ENCODE measurements at places on chromosomes 3 and 15.

GRCh38 chr15:80162059-80162554, 9.3 kb downstream of the FAH start:
- DNase-seq: no peak

- no peak for DNase-seq
Observed at GRCh38 chr3:26621906-26622620, 509 bp upstream of the LRRC3B start.

DNA sequence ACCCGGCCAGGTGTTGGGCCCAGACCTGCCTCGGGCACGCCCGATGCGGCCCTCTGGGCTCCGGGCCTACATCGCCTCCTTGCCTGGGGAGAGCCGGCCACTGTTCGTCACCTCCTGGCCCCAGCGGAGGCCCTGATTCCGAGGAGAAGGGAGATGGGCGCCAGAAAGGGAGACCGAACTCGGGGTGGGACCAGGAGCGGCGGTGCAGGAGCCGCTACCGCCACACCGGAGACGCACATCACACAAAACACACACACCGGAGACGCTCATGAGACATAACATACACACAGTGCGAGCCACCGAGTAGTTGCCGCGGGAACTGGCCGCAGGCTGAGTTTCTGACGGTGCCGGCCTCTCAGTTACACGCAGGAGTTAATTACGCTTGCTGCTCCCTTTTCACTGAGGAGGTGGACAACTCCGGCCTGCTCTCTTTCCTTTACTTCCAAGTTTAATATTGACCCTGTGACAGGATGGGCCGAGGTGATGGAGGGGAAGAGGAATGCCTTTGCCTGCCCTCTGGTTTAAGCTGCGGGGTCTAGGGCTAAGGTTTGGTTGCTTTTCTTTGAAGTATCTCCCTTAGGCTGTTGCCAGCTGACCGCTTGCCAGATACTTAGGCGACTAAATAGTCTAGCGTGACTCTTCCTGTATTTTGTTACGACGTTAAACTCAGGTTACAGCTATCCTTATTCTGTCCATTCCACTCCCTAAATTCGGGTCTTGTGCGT, 570 bp downstream of the PCNP start:
- no peak for DNase-seq

GRCh38 chr15:100717596-100717995, 115.2 kb downstream of the ASB7 start:
- no peak for DNase-seq

DNA sequence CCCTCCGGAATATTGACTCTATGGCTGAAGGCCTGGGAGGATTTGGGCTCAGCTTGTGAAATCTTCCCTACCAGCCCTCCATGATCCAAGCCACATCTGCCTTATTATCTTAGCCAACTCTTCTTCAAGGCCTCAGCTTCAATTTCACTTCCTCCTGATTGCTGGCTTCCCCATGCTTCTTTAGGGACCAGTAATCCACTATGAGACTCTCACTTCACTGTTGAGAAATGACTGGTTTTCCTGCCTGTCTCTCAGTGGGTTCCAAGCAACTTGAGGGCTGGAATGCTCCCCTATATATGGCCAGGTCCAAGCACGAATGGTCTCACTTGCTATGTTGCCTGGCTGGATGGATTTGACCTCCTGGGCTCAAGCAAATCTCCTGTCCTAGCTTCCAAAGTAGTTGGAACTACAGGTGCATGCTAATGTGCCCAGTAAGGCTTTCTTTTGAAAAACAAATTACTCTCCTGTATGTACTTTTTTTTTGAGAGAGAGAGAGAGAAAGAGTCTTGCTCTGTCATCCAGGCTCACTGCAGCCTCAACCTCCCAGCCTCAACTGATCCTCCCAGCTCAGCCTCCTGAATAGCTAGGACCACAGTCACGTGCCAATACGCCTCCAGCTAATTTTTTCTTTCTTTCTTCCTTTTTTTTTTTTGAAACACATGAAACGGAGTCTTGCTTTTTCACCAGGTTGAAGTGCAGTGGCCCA, 7.9 kb upstream of the PIK3CB start:
- no peak for DNase-seq

GRCh38 chr3:62113092-62113491, 260.3 kb downstream of the FEZF2 start:
- DNase-seq: no peak

- peak; percentile 9 for DNase-seq
Observed at GRCh38 chr3:40580494-40581091, 55.8 kb downstream of the ZNF621 start.

DNA sequence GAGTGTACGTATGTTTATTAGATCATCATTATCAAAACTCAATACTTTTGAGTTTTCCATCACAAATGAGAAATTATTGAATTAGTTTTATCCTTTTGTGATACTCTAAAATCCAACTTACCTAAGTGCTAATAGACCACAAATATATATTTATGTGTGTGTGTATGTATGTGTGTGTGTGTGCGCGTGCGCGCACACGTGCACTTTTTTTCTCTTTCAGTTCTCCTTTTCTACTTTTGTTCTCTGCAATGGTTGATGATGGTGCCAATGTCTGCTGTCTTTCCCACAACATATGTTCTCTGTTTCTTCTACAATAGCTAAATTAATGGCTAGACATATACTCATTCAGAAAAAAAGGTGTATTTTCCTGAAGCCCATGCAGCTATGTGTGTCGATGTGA, 571.6 kb upstream of the ARPP21 start:
- DNase-seq: no peak

- DNase-seq: no peak
Observed at GRCh38 chr15:51398626-51399025, 57.2 kb downstream of the GLDN start.

DNA sequence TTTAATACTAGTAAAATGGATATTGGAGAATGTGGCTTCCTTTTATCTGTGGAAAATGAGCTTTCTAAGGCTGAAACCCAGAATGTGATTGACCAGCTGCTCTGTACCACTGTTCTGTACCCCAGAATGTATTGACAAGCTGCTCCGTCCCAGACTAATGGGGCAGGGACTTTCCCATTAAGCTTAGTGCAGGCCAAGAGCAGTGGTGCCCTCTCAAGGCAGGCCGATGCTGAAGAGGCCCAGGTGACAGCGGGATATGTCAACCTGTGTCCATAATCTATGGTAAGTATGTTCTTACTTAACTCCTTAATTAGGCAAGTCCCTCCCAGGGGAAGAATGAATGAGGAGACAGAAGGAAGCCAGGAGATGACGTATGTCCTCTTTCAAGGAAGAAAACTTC, 31.1 kb downstream of the SGO1 start:
- DNase-seq: no peak

DNA sequence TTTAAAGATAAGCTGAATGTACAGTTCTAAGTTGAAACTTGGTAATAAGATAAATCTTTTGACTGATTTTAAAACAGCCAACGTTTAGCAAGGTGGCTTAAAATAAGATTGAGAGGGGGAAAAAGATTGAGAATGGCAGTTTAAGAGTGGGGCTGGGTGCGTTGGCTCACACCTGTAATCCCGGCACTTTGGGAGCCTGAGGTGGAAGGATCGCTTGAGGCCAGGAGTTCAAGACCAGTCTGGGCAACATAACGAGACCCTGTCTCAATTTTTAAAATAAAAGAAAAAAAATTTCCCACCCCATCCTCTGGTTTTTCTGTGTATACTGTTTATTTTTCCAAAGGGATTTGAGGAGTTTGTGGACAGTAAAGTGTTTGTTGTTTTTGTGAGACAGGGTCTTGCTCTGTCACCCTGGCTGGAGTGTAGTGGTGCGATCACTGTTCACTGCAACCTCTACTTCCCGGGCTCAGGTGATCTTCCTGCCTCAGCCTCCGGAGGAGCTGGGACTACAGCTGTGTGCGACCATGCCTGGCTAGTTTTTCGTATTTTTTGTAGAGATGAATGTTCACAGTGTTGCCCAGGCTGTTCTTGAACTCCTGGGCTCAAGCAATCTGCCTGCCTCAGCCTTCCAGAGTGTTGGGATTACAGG, 3.0 kb downstream of the MAPK6 start:
- DNase-seq: no peak

DNA sequence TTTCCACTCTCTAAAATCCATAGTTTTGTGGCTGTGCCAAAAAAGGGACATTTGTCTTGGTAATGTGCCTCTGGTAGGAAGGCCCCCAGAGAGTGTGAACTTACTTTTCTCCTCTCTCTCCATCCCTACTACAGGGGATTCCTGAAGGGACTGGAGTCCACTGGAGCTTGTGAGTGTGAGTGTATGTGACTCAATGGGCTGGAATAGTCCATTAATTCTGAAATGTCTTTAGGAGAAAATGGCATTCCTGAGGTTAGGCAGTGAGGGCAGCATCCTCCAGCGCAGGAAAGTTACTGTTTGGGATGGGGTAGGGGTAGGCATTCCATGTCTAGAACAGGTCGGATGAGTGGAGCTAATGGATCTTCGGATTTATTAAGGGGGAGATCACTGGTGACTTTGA, 59.8 kb upstream of the CACNA2D3 start:
- no peak for DNase-seq

- DNase-seq: peak; percentile 30
Observed at GRCh38 chr15:36392676-36393266, 186.7 kb upstream of the CDIN1 start.

DNA sequence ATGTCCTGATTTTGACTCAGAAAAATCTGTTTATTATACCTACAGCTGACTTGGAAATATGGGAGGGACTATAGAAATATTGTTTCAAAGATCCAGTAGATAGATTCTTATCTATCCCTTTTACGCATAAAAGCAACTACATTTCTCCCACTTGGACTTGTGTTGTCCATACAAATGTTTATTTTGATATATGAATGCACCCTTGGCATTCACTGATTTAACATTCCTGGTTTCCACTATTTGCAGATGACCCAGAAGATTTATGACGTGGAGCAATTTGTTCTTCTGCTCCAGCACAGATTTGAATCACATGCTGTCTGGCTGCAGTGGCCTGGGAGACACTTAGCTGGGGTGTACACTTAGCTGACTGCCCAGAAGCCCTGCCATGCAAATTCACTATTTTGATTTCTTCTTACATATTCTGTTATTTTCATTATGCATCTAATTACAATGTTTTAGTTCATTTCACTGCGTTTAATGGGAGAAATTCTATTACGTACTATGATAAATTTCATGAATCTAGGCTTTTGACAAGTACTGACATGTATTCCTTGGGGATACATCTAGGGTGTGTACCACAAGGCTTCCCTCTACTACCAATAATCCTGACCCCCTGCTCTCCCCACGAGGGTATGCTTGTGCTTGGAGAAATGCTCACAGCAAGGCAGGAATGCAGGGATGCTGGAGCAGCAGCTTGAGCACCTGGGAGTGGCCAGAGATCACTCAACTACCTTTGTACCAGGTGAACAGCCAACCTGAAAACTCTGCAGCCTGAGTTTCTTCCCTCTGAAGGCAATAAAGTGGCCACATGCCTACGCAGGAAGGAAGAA, 223.6 kb upstream of the TBL1XR1 start:
- no peak for DNase-seq

GRCh38 chr3:170813266-170813665, 56.7 kb downstream of the RPL22L1 start:
- DNase-seq: no peak

GRCh38 chr3:144865948-144866347, 894.3 kb downstream of the DIPK2A start:
- DNase-seq: no peak

DNA sequence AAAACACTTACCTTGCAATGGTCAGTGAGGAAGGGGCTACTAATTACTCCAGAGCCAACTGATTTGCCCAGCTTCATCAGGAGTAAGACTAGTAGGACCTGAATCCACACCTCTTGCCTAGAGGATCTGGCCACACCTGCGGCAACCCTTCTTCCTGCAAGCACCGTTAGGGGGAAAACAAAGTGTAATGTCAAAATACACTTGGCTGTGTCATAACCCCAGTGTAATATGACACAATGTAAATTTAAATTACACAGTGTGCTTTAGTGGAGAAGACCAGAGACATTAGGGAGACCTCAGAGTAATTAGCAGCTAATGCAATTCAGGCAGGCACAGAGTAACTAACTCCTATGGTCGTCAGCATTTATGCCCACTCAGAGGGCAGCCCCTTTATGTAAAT, 308.5 kb upstream of the ARRDC4 start:
- no peak for DNase-seq

GRCh38 chr3:78873641-78874040, 894.2 kb downstream of the ROBO1 start:
- no peak for DNase-seq

DNA sequence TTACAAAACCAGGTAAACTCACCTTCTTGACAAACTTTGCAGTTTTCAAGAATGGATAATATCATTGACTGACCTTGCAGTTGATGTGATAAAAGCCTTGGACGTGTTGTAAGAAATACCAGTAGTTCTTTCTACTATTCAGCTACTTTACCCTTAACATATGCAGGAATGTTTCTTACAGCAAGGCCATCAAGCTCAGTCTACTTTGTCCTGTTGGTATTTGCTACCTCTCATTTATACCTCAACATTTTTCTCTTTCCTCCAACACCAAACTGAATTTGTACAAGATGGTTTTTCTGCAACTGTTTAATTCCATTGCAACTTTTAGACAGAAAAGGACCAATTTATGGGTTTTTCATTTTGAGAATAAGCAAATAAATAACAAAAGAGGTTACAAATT, 147.4 kb upstream of the BCHE start:
- no peak for DNase-seq
